ENCODE measurements at places on chromosomes 4 and X.

- DNase-seq, result no peak
These were observed 7.0 kb downstream of the C4orf50 start for GRCh38 chr4:6011271-6011671.

- no peak for DNase-seq
These were observed 33.4 kb downstream of the PJA1 start for GRCh38 chrX:69131886-69132285.

- DNase-seq, result no peak
These were observed 446.7 kb upstream of the TENM3 start for GRCh38 chr4:181796502-181796901.

DNA sequence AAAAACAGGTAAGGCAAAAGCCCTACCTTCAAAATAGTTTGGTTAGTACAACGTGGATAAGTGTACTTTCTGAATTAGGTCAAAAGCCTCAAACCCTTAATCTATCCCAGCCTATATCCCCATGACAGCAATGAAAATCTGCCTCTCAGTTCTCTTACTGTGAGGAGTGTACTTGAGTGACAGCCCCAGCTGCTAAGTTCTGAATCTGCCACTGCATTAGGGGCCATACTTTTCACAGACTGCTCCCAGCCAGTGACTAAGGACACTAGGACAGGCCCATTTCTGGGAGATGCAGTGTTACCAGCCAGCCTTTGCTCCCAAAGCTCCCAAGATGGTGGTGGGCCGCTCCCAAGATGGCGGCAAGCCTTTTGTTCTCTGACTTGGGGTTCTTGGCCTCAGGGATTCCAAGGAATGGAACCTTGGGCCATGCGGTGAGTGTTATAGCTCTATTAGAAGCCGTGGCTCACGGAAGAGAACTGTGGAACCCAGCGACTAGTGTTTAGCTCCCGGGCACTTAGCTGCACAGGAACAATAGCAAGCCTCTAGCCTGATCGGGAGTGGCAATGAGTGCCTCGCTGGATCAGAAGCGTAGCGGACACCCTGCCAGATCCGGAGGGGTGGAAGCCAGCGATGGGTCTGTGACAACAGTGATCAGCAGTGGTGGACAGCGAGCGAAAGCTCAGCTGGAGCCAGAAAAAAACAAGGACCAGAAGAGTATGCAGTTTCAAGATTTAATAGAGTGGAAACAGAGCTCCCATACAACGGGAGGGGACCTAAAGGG lies 175.6 kb upstream of the NRK start:
- no peak for DNase-seq

DNA sequence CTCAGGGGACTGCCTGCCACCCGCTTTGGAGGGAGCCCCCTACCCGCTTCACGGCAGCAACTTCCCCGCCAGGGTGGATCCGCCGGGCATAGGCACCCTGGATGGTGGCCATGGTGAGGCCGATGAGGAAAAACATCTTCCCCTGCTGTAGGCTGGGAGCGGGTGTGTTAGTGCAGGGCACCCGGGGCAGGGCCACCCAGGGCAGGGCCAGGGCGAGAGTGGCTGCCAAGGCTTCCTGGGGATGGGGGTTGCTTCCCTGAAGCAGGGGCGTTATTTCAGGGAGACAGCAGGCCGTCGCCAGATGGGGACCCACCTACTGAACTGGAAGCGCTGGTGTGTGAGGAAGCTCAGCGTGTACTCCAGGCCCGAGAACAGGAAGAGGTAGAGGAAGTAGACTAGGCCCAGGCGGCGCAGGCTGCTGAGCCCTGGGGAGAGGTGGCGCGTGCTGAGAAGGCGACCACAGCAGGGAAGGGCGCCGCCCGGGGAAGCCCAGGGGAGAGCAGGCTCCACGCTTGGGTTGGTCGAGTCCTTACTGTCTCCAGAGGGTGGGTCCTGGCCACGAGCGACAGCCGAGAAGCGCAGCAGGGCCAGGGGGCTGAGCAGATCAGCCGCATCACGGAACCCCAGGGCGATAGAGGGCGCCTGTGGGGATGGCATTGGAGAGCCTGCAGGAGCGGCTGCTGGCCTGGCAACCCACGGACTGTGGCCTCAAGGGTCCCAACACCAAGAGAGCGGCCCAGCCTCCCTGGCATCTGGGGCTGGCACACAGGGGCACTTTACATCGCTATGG lies 31.5 kb downstream of the NOP14 start:
- DNase-seq, result no peak

- no peak for DNase-seq
These were observed 159.0 kb downstream of the DCLK2 start for GRCh38 chr4:150237110-150237872.

GRCh38 chr4:23969635-23970145 lies 79.8 kb upstream of the PPARGC1A start:
- no peak for DNase-seq

Measured in midbrain (tissue), 1 donor.